Peyer's patch (tissue), 4 donors: ENCODE measurements at places on chromosomes 7 and 10.

DNA sequence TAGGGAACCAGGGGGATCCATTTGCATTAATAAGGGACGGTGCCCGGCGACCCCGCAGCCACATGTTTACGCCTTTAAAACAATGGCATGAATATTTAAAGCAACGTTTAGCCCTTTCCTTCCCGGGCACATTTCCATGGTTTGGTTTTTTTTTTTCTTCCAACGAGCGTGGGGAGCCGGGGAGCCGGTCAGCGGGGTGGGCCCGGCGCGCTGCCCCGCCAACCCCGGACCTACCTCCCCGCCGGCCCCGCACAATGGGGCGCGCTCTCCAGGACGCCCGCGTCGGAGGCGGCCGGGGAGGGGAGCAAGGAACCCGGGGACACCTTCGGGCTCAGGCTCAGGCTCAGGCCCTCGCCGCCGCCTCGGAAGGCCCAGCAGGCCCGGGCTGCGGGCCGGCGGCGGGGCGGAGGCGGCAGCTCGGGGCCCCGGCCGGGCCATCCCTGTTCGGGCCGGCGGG is 1.0 kb downstream of the SEPHS1 start:
- peak overlapping the region; percentile 97 for H3K27ac ChIP-seq
- no peaks in the 10 kb centered on the region for H3K27me3 ChIP-seq
- peaks cover 5% of the 10 kb centered on the region for H3K4me1 ChIP-seq
- no peak for DNase-seq
- peak overlapping the region; percentile 92 for H3K4me3 ChIP-seq
- H3K36me3 ChIP-seq = no peaks in the 10 kb centered on the region

DNA sequence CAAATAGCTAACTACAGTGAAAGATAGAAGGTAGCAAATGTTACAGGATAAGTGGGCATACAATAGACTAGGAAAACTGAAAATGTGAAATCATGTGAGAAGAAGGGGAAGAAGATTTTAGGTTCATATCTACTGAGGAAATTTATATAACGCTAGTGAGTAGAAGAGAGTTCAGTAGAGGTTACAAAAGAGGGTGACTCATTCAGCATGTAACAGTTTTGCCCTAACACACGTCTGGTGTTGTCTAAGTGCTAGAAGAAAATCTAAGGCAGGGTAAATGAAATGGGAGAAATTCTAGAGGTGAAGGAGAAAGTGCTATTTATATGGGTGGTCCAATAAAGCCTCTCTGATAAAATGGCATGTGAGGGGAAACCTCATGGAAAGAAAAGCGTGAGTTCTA is 731.4 kb upstream of the POT1 start:
- H3K4me3 ChIP-seq = no peak overlapping the region
- H3K36me3 ChIP-seq = no peaks in the 10 kb centered on the region
- H3K27me3 ChIP-seq = no peaks in the 10 kb centered on the region
- DNase-seq = no peak
- no peaks in the 10 kb centered on the region for H3K4me1 ChIP-seq

- no peaks in the 10 kb centered on the region for H3K36me3 ChIP-seq
- DNase-seq = no peak
- H3K4me3 ChIP-seq = peak overlapping the region; percentile 46
- H3K4me1 ChIP-seq = no peaks in the 10 kb centered on the region
- H3K27me3 ChIP-seq = no peaks in the 10 kb centered on the region
These were observed 787 bp downstream of the MAGI2 start for GRCh38 chr7:79452495-79453265.

- no peaks in the 10 kb centered on the region for H3K4me1 ChIP-seq
- H3K36me3 ChIP-seq = no peaks in the 10 kb centered on the region
- no peak overlapping the region for H3K27ac ChIP-seq
These were observed 90.5 kb upstream of the SDK1 start for GRCh38 chr7:3210531-3210930.

DNA sequence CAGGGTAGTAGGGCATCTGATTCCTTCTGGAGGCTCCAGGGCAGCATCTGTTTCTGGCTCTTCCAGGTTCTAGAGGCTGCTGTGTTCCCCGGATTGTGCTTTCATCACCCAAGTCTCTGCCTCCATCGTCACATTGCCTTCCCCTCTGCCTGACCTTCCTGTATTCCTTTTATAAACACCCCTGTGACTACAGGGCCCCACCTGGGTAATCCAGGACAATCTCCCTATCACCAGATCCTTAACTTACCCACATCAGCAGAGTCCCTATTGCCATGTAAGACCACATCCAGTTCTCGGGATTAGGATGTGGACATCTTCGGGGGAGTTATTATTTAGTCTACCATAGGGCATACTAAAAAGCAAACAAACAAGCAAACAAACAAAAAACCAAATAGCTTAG is 39.4 kb upstream of the AGR3 start:
- no peak overlapping the region for H3K4me3 ChIP-seq
- H3K27ac ChIP-seq = no peak overlapping the region
- no peaks in the 10 kb centered on the region for H3K27me3 ChIP-seq
- DNase-seq = no peak

DNA sequence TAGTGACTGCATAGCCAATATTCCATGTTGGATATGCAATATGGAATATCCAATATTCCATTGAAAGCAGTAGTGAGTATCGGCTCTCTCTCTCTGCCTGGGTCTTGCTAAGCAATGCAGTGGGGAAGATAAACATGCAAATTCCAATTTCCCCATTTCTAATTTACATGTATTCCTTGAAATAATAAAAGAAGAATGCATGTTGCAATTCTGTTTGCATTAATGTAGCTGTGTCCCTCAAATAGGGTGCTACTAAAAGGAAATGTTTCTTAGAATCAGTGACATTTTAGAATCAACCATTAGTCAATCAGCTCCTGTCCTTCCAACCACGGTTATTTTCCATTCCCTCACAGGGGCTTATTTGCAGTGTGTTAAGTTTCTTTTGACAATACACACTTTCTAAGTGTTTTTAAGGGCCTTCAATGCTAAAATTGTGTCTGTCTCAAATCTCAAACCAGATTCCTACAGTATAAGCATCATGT is 46.7 kb downstream of the AFAP1L2 start:
- no peak overlapping the region for H3K4me3 ChIP-seq
- H3K36me3 ChIP-seq = no peaks in the 10 kb centered on the region
- no peak for DNase-seq

GRCh38 chr10:35352512-35352911 is 16.2 kb downstream of the CCNY start:
- H3K36me3 ChIP-seq = no peaks in the 10 kb centered on the region
- H3K4me1 ChIP-seq = peaks cover 41% of the 10 kb centered on the region
- H3K4me3 ChIP-seq = no peak overlapping the region
- no peak overlapping the region for H3K27ac ChIP-seq
- DNase-seq = peak; percentile 64

DNA sequence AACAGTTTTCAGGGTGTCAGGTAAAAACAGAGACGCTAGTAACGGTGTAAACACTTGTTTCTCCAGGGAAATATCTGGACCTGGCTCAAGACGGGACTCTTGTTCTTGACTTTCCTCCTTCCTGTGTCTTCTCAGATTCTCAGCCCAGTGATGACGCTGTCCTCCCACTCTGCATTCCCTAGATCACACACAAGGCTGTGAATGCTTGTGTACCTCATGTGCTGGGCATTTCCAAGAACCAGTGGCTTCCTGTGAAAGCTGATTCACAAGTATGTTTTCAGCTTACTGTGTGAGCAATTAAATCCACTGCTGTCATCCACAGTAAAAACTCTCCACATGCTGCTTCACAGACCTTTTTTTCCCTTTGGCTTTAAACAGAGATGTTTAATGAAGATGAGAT is 193.8 kb upstream of the DPP6 start:
- H3K4me3 ChIP-seq = no peak overlapping the region
- DNase-seq = no peak
- H3K4me1 ChIP-seq = no peaks in the 10 kb centered on the region
- no peak overlapping the region for H3K27ac ChIP-seq

DNA sequence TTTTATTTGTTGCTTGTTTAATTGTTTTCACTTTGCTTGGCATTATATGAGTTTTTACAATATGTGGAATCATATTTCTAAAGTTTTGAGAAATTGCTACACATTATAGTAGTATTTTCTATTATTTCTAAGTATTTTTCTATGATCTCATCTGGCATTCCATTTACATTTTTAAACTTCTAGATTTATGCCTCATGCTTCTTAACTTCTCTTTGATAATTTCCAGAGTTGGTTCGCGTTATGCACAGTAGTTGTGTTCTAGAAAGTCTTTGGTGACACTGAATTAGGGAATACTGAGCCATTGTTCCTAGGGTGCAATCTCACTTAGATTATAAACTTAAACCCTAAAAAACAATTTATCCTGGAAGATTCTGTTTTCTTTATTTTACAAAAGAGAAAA is 129.2 kb downstream of the GNAI1 start:
- no peak overlapping the region for H3K4me3 ChIP-seq
- H3K27me3 ChIP-seq = no peaks in the 10 kb centered on the region
- no peaks in the 10 kb centered on the region for H3K4me1 ChIP-seq
- no peak overlapping the region for H3K27ac ChIP-seq
- no peaks in the 10 kb centered on the region for H3K36me3 ChIP-seq
- no peak for DNase-seq
